ENCODE measurements at places on chromosomes 3 and 15. TPM values are rescaled to one million over a fixed set of nuclear protein-coding genes. Genes with fewer than 3 reads are reported as not detected.

The MKRN3 gene
- 3.1 TPM for total RNA-seq

The UROC1 gene
- total RNA-seq, result not detected

The GOLGA8Q gene
- not detected for total RNA-seq

DNA sequence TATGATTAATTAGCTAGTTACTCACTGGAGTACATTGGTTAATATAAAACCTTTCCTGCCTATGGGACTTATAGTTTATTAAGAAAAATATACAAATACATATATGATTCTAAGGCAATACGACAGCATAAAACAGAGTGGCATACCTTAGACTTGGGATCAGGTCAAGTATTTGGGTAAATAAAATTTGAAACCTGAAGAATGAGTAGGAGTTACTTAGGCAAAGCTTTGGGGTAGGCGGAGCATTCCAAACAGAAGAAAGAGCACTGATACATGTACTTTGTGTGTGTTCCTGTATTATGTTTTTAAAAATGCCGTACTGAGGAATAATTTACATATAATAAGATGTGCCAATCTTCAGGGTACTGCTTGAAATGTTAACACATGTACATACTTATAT, 15.1 kb downstream of the ZPLD1 start:
- H3K27me3 ChIP-seq, result no peaks in the 10 kb centered on the region
- no peaks in the 10 kb centered on the region for H3K36me3 ChIP-seq
- no peaks in the 10 kb centered on the region for H3K4me1 ChIP-seq

GRCh38 chr3:133742351-133743091, 3.7 kb upstream of the TF start:
- peaks cover 25% of the 10 kb centered on the region for H3K27me3 ChIP-seq
- peaks cover 4% of the 10 kb centered on the region for H3K4me1 ChIP-seq
- H3K27ac ChIP-seq, result no peak overlapping the region
- no peak for DNase-seq
- no peaks in the 10 kb centered on the region for H3K36me3 ChIP-seq

DNA sequence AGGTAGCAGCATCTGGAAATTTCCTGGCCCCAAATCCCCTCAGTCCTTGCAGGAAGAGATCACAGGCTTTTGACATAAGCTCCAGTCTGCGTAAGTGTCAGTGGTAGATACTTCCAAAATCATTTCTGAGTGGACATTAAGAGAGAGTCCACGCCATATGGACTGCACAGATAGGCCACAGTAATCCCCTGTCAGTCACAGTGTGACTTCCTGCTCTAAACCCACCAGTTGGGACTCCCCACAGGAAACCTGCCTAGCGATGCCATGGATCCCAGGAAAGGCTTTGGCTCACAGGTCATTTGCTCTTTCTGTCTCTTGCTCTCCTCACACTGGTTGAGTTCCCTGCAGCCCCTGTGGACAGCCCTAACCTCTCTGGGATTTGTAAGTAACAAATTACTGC, 28.8 kb upstream of the MKRN3 start:
- no peak overlapping the region for H3K27ac ChIP-seq
- DNase-seq, result no peak
- H3K4me3 ChIP-seq, result no peak overlapping the region
- no peaks in the 10 kb centered on the region for H3K36me3 ChIP-seq

DNA sequence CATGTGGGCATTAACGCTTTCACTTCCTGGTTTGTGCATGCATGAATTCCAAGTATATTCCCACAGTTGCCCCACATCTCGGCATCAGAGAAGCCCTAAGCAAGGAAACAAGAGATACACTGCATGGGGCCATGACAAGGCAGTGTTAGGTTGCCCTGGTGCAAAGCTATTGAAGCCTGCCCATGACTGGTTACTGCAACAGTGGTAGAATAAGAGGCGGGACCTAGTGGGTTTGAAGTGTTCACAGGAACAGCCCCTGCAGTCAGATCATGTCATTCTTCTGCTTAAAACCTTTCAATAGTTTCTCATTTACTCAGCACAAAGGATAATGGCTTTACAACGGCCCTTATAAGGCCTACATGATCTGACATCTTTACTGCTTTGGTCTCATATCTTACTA, 80.9 kb upstream of the TOPAZ1 start:
- H3K27ac ChIP-seq, result no peak overlapping the region
- peaks cover 8% of the 10 kb centered on the region for H3K27me3 ChIP-seq
- no peak overlapping the region for H3K4me3 ChIP-seq
- no peak for DNase-seq

DNA sequence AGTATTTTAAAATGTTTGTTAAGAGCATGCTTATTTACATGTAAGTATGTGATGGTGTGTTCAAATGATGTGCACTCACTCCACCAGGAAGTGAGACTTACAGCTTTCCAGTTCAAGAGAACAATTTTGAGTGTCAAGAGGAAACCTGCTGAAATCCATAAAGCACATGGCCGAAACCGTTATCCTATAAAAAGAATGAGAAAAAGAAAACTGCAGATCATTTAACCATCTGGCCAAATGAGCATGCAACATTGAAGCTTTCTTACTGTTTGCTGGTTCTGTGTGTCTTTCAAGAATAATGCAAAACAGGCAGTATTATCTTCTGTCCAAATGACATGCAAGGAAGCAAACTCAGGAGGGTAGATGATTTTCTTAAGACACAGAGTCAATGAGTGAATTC, 26.3 kb downstream of the GABRR3 start:
- no peak overlapping the region for H3K4me3 ChIP-seq
- DNase-seq, result no peak
- no peak overlapping the region for H3K27ac ChIP-seq
- H3K27me3 ChIP-seq, result no peaks in the 10 kb centered on the region
- peaks cover 12% of the 10 kb centered on the region for H3K4me1 ChIP-seq

- no peaks in the 10 kb centered on the region for H3K27me3 ChIP-seq
- DNase-seq, result no peak
- no peak overlapping the region for H3K27ac ChIP-seq
- no peaks in the 10 kb centered on the region for H3K36me3 ChIP-seq
- no peaks in the 10 kb centered on the region for H3K4me1 ChIP-seq
Observed at GRCh38 chr3:187518207-187518606, 150.0 kb downstream of the RTP4 start.
